ENCODE measurements at places on chromosomes 4 and X.

GRCh38 chr4:96352051-96352517 lies 512.2 kb downstream of the PDHA2 start:
- no peak for DNase-seq

DNA sequence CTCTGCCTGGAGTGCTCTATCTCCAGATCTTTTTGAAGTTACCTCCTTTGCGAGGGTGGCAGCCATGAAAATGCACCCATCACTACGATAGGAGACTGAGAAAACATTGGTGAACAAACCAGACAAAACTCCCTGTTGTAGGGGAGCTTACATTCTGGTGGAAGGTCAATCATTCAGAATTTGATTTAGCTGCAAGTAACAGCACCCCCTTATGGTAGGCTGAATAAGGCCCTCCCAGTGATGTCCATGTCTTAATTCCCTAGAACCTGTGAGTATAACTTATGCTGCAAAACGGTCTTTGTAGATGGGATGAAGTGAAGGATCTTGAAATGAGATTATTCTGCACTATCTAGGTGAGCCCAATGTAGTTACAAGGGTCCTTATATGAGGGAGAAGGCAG lies 5.6 kb upstream of the TEC start:
- DNase-seq, result no peak

DNA sequence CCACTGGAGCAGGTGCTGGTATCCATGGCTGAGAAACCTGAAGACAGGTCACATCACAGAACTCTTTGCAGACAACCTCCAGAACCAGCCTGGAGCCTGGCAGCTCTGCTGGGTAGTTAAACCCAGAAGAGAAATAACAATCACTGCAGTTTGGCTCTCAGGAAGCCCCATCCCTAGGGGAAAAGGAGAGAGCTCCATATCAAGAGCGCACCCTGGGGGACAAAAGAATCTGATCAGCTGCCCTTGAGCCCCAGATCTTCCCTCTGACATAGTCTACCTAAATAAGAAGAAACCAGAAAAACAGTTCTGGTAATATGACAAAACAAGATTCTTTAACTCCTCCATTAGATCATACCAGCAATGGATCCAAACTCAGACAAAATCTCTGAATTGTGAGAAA lies 823.2 kb upstream of the FRG1 start:
- no peak for DNase-seq

DNA sequence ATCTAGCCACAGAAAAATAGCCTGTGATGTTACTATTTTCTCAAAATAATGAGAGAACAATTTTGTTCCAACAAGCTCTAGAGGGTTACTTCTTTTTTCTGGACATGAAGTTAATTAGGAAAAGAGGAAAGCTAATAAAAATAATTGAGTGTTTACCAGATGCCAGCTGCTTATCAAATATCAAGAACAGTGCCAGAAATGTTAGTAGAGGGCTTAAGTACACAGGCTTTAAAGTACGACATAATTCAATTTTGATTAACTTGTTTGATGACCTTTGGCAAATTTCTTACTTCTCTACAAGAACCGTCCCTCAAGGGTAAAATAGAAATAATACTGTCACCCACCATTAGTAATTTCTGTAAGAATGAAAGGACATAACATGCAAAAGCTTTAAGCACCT lies 977.0 kb downstream of the FSTL5 start:
- DNase-seq, result no peak

DNA sequence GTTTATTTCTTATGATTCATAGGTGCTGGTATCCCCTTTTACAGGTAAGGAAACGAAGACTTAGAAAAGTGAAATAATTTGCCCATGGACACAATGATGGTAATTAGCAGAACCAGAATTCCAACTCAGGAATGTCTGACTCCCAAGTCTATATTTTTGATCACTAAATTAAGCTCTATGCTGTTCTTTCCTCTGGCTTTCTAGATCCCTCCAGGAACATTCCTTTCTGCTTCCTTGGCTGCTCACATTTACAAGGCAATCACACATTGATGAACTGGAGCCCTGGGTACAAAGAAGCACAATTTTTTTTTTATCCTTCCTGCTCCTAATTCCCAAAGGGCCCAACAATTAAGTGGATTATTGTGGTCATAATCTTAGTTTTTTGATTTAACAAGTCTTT lies 7.0 kb upstream of the CDKN2AIP start:
- DNase-seq, result no peak

- no peak for DNase-seq
Observed at GRCh38 chr4:185370268-185370949, 25.3 kb downstream of the LRP2BP start.

- no peak for DNase-seq
Observed at GRCh38 chr4:73257651-73258435, 755 bp downstream of the ANKRD17 start.

GRCh38 chrX:53398216-53398615 lies 24.2 kb downstream of the SMC1A start:
- DNase-seq, result no peak

DNA sequence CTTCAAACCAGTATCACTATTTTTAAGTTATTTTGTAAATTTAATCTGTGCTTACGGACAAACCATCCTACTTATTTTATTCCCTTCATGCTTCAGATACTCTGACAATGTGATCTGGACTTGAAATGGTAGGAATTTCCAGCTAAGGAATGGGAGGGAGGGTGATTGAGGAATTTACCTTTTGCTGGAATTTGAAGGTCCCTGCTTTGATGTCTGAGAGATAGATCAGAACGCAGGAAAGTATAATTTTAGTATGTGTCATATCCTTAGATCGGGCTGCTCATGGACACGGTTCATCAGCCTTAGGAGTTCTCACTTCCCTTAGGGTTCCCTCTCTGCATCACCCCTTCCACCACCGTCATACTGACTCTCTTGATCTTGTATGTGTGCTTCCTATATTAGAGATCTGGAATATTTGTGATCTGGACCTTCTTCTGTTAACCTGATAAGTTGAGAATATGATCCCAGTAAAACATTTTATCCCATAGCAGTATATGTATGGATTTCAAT lies 16.8 kb downstream of the OCRL start:
- DNase-seq, result no peak

- no peak for DNase-seq
Observed at GRCh38 chr4:82429728-82430192, 502 bp downstream of the HNRNPDL start.

- DNase-seq, result no peak
Observed at GRCh38 chr4:71338846-71339593, at the start of gene SLC4A4. SLC4A4 (plus strand) TSS chr4:71339020.

- no peak for DNase-seq
Observed at GRCh38 chr4:3473181-3473950, 10.3 kb downstream of the DOK7 start.

DNA sequence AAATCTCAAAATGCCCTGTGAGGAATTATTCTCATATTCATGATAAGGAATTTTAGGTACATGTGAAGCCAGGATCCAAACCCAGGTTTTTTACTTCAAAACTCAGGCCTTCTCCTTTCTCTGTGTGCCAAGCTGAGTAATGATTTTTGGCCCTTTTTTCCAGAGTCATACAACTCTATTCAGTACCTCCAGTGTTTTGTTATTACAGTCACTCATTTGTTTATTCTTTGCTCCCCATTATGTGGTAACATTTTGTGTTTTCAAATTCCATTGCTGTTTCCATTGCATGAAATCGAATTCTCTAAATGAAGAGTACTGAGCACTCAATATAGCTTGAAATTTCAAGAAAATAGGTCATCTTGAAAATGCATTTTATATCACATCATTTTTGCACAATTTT lies 315.4 kb downstream of the NR3C2 start:
- DNase-seq, result no peak

DNA sequence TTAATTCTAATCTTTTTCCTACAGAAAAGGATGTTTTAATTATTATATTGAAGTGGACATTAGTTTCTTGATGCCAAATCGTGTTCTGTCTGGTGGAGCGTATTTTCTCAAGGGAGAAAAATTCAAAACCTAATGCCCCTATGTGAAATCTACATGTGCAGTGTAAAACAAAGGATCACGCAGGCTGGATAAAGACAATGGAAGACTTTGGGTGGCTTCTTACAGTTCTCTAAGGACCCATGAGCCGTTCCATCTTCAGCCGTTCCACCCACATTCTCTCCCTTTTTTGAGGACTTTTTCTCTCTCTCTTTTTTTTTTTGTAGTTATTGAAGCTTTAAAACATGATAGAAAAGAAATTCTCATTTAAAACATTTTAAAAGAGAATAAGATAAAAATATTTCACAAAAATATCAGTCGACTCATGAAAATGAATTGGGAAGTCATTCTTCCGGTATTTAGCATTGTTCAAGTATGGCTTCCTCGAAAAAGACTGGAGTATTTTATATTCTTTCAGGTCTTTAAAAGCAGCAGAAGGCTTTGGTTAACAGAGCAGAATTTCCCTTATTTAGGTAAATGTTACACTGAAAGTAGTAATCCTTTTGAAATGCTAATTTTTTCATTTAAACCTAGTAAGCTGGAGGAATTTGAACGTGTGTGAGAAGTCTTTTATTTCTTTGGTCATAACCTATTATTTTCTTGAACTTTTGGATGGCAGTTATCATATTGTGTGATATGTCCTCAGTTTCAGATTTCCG lies 11.0 kb downstream of the TENM3 start:
- no peak for DNase-seq

DNA sequence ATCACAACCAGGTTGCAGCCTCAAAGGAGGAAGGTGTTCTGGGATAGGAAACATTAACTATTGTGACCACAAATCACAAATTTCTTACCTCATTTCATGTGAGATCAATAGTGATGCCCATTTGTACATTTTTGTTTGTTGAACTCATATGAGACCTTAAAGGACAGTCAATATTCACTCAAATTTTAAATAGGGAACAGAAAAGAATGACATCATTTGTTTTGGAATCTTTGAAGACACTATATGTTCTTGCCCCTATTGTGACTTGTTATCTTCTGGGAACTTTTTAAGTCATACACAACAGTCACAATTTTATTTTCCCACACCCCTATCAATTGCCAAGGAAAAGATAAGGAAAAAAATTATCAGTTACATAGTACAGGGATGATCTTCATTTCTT lies 346.5 kb downstream of the ARAP2 start:
- DNase-seq, result no peak

DNA sequence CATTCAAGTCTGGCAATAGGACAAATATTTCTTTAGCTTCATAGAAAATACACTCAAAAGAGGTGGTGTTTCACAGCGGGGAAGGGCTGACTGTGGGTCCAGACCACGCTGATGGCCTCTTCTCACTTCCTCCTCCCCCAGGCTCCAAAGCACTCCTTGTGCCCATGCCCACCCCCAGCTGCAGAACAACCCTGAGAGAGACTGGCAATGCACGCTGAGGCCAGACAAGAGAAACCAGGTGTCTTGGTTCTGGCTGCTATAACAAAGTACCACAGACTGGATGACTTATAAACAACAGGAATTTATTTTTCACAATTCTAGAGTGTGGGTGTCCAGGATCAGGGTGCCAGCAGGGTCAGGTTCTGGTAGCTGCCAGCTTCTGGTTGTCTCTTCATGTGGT lies 386.1 kb downstream of the FBXW7 start:
- no peak for DNase-seq

GRCh38 chrX:13938051-13938828 lies 91.5 kb downstream of the GEMIN8 start:
- no peak for DNase-seq

All from activated CD4-positive, alpha-beta T cell treated with anti-CD3 and anti-CD28 coated beads for 24 hours (primary cell).